HFF-Myc (cell line): ENCODE measurements at places on chromosomes 2 and 18.

DNA sequence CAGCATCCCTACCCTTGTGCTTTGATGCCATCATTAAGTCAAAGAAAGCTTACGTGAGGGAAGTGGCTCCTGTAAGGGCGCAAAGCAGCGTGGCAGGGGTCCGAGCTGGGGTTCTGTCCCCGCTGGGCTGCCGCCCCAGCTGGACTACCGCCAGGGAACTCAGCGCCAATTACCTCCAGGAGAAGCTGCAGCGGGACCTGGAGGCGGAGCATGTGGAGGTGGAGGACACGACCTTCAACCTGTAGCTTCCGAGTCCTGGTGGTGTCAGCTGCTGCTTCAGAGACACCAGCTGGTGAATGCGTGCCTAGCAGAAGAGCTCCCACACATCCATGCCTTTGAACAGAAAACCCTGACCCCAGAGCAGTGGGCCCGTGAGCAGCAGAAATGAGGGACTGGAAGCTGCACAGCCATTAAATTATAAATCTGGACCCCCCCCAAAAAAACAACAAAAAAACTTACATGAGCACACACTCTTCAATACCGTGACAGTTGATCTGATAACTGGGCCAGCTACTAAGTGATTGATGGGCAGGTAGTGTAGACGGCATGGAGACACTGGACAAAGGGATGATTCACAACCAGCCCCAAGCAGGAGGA is 20.1 kb upstream of the YES1 start:
- DNase-seq = no peak

DNA sequence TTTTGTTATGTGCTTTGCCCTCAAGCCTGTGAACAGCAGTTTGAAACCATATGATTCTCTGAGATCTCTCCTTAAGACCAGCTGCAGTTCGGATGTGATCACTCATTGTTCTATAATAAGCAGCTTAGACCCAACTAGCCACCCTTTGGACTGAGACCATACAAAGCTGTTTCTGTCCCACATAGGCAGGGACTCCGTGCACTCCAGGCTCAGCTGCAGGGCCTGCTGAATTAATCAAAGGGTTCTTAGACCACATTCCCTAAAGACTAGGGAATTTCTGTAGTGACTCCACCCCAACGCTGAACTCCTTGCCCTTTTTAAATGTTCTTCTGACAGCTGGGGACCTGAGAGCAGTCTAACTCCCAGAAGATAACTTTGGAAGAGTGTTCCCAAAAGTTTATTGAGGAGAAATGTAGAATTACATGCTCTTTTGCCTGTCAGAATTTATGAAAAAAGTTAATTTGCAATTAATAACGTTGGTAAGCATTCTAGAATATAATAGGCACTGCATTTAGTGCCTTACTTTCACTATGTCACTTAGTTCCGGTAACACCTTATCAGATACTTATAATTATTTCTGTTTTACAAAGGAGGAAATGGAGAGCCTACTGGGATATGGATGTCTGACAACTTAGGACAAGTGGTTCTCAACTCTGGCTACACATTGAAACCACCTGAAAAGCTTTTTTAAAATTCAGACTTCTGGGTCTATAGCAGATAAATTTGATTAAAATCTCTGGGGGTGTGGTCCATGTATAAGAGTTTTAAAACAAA is 42.3 kb downstream of the GULP1 start:
- DNase-seq = no peak

- no peak for DNase-seq
Measured at GRCh38 chr2:153871231-153872221, at the start of gene GALNT13. TSS of gene GALNT13 (plus strand) at chr2:153871922.

GRCh38 chr18:35484034-35484433 is 13.7 kb downstream of the INO80C start:
- DNase-seq = no peak

DNA sequence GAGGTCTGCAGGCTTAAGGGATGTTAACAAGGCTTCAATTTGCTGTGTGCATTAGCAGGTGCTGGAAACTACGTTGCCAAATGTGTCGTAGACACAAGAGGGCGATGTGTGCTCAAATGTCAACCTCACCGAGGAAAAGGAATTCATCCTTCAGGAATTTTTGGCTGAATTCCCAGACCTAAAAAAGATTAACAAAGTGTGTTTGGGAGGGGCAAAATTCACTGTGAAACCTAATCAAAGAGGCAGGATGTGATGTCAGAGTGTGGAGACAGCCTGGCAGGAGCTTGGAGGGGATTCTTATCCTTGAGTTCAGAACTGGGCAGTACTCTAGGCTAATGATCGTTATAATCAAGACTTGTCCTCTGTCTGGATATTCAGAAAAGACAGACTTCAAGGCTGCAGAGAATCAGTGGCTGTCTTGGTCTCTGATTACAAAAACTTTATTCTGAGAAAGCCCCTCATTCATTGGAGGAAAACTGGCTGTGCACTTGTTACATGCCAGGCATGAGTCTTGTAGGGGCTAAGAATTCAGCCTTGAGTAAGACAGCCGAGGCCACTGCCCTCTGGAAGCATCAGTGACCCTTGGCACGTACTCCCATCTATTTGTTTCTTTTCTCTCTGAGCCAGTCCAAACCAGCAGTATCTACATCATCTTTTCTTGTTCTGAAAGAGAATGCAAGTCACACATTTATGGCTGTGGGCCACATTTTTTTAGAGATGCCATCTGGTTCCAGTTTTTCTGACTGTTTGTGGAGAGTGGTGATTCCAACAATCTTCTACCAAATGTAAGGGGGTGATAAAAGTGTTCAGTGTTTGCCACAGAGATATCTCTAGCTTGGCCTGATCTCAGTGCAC is 18.7 kb upstream of the SCYGR1 start:
- DNase-seq = peak; percentile 97

- DNase-seq = no peak
Measured at GRCh38 chr18:22872900-22873537, 60.1 kb upstream of the RBBP8 start.
